T-helper 1 cell (primary cell): ENCODE measurements at places on chromosomes 3 and 15.

- DNase-seq: no peak
These were observed 192.2 kb upstream of the THRB start for GRCh38 chr3:24686808-24687207.

DNA sequence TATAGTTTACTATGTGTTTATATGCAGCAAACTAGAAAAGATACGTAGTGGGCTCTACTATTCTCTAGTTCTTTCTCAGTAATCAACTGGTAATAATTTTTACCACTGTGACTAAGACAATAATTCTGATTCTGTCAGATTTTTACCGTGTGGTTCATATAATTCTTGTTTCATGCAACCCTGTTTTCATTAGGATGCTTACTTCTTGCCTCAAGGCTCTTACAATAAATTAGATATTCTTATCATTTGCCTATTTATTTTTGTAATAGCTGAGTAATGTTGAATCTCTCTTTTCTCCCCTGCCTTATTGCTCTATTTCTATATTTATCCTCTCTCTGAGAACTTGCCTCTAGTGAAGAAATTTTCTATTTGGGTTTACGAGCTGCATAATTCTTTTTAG, 524.7 kb downstream of the NAALADL2 start:
- no peak for DNase-seq

- no peak for DNase-seq
These were observed 185.7 kb upstream of the CTDSPL start for GRCh38 chr3:37675833-37676596.

DNA sequence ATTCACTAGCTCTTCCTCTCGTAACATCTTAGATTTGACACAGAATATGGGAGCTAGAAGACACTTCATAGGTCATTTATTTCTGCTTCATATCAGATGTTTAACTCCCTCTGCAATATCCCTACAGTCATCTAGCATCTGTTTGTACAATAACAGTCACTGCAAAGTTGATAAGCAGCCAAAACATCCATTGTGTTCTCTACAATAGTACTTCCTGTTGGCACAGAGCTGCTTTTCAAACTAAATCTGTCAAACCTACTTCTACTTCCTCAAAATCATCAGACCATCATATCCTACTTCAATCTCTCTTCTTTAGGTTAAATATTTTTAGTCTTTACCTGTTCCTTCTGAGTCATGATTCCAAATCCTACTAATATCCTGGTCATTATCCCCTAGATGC, 233.2 kb downstream of the FGF12 start:
- no peak for DNase-seq

- DNase-seq: no peak
These were observed 41.4 kb upstream of the BOC start for GRCh38 chr3:113169891-113170452.

GRCh38 chr3:22835041-22835440, 368.1 kb upstream of the UBE2E2 start:
- DNase-seq: no peak

DNA sequence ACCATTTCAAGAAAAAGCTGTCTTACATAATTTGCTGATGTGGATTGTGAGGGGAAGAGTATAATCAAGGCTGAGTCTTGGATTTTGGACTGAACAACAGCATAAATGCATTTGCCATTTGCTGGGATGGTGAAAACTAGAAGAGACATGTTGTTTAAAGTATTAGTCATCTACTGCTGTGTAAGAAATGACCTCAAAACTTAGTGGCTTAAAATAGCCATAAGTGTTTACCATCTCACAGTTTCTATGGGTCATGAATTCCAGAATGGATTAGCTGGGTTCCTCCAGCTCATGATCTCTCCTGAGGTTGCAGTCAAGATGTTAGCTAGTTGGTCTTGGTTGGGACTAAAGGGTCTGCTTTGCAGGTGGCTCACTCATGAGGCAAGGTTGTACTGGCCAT, 66.2 kb downstream of the SCN11A start:
- no peak for DNase-seq

DNA sequence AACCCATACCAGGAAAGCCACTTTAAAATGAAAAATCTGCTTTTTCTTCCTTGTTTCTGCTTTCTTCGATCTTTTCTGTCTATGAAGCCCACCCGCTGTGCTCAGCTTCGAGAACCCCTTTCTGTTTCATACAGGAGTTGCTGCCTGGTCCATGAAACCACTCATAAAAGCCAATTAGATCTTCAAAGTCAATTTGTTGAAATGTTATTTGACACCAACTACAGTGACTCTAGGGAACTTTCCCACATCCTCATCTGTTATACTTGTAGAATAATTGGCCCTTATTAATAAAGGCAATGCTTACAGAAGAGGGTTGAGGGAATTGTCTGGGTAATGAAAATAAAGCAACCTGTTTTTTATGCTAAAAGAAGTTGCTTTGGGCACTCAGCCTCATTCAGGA, 523.6 kb downstream of the OCA2 start:
- DNase-seq: no peak

DNA sequence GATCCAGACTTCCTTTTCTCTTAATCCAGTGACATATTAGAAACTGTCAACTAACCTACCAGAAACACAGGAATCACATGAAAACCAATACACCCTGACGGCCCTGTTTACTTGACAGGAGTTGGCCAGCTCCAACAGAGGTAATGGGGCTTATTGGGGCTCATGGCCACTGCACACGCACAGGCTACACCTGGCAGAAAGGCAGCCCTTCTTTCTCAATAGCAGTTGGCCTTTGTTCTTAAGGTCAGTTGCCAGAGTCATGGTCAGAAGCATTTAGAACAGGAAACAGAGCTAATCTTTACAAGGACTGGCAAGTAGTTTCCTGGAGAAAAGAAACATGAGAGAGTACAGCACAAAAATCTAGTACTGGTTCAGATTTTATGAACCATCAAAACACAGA, 181.8 kb downstream of the MAGI1 start:
- DNase-seq: no peak
